ENCODE measurements at places on chromosomes 2 and 18. TPM values are rescaled to one million over a fixed set of nuclear protein-coding genes. Genes with fewer than 3 reads are reported as not detected.

GRCh38 chr2:161049559-161049958, 110.7 kb upstream of the TANK start:
- peak; percentile 16 for DNase-seq

- no peak for DNase-seq
These were observed 90.8 kb upstream of the MEIS1 start for GRCh38 chr2:66344087-66344663.

DNA sequence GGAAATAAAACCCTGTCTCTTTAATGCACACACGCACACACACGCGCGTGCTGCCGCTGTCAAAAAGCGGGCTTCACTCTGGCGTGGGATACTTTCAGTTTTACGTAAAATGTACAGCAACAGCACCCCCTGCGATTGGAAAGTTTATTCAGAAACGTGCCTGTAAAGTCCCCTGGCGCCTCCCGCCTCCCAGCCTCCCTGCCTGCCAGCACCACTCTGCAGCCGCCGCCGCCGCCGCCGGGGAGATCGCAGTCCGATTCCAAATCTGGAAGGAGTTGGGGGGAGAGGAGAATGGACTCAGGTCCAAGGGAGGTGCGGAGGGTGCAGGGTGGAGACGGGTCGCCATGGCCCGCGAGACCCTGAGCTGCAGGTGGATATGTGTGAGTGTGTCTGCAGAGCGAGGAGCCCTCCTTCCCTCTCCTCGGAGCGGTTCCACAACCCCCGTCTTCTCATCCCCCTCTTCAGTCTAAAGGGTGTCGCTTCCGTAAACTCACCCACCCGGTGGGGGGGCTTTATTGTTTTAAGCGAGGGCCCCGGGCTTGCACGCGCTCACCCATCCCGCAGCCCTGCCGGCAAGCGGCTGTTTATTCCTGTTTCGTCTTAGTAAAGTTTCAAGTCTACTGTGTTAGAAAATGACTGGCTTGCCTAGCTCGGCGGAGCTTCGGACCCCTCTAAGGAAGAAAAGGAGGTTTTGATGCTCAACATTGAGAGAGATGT, 1.8 kb upstream of the BCL11A start:
- DNase-seq, result peak; percentile 64

The FBXO48 gene
- total RNA-seq, result 0.91 TPM

The OR6B2 gene
- not detected for total RNA-seq
